GM23338 (cell line): ENCODE measurements at places on chromosomes 11 and 22. TPM values are rescaled to one million over a fixed set of nuclear protein-coding genes. Genes with fewer than 3 reads are reported as not detected.

DNA sequence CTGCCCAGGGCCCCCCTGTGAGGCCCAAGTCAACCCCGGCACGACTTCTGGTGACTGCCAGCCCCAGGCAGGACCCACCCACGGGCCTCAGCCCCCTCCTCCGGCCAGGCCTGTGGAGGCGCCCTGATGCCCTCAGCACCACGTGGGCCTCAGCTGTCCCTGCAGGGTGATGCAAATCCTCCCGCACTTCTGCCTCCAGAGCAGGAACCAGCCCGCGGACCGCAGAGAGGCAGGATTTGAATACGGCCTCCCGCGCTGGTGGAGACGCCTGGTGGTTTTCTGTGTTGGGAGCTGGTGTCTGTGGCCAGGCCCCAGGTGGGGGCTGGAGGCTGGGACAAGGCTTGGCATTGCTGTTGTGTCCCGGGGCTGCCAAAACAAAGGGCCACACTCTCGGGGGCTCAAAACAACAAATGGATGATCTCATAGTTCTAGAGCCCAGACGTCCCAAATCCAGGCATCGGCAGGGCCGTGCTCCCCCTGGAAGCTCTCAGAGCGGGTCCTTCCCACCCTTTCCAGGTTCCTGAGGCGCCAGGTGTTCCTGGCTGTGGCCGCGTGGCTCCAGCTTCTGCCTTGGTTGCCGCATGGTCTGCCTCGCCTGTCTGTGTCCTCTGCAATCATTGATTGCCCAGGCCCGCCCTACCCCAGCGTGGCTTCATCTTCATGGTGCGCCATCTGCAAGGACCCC is 19.4 kb downstream of the TRPM5 start:
- DNase-seq: no peak
- H3K27ac ChIP-seq: no peak overlapping the region
- no peaks in the 10 kb centered on the region; the same call in 1 of the 2 replicates for H3K4me1 ChIP-seq

HTR3B gene
- not detected in 2 replicates for total RNA-seq

MRGPRF gene
- 9.0 and 10.8 TPM in 2 replicates for total RNA-seq

DNA sequence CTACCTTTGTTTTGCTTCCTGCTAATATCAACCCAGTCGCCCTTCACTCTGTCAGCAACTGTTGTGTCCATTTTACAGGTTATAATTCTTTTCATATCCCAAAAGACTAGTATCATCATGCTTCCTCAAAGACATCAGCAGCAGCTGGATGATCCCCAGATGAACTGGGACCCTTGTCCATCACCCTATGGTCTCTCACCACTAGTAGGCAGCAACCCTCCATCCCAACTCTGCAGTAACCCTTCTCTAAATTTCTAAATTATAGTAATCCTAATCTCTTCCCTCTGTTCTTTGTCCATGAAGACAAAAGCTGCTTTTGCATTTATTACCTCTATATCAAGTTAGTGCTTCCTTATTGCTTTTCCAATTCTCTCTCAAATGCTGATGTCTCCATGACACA is 1025.8 kb downstream of the FAM181B start:
- H3K4me1 ChIP-seq: no peaks in the 10 kb centered on the region
- no peak overlapping the region for H3K4me3 ChIP-seq
- no peaks in the 10 kb centered on the region for H3K36me3 ChIP-seq
- peak; percentile 53 for DNase-seq

DNA sequence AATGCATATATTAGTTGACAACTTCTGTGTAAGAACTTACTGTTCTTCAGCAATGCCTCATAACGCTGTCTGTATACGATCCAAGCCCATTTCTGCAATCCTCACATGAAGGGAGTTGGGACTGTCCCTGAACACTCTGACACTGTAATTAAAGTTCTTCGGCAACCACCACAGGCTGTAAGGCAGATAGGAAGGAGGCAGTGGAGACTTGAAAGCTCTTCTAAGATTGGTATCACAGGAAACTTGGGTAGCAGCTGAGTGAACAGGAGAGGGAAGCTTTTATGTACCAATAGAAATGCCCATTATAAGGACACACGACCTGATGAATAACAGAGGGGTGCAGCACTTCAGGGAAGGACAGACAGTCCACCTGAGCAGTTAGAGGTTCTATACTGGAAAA is 12.0 kb upstream of the GAB2 start:
- H3K4me1 ChIP-seq: peaks cover 34% of the 10 kb centered on the region
- H3K27me3 ChIP-seq: no peaks in the 10 kb centered on the region
